ENCODE measurements at places on chromosomes 6 and 20.

DNA sequence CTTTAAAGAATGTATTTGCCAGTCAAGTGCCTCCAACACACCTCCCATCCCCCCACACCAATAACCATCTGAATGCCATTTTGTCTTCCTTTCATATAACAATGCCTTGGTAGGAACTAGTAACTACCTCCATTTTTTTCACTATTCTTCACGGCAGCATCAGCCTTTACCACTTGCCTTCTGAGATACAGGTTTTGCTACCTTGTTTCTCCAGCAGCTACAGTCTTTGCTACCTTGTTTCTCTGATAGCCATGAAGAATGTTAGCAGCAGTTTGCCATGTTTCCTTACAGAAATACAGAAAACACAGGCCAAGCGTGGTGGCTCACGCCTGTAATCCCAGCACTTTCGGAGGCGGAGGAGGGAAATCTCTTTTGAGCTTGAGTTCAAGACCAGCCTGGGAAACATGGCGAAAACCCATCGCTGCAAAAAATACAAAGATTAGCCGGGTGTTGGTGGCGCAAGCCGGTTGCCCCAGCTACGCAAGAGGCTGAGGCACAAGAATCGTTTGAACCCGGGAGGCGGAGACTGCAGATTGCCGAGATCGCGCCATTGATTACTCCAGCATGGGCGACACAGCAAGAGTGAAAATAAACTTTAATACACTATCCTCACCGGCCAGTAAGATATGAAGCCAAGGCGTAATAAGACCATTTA is 100.9 kb downstream of the HFE start:
- DNase-seq, result peak; percentile 49

GRCh38 chr20:23228912-23229311 is 121.7 kb upstream of the NXT1 start:
- no peak for DNase-seq

DNA sequence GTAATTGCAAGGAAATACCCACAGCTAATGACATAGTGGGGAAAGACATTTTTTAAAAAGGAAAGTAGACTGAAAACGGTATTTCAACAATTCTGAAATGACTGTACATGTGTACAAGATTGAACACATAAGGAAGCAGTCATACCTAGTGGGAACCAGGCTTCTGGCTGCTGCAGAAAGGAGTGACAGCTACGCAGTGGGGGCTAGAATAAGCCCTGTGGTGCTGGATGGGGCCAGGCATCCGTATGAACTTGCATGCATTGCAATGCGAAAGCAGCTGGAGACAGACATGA is 54.9 kb upstream of the GPR31 start:
- no peak for DNase-seq

DNA sequence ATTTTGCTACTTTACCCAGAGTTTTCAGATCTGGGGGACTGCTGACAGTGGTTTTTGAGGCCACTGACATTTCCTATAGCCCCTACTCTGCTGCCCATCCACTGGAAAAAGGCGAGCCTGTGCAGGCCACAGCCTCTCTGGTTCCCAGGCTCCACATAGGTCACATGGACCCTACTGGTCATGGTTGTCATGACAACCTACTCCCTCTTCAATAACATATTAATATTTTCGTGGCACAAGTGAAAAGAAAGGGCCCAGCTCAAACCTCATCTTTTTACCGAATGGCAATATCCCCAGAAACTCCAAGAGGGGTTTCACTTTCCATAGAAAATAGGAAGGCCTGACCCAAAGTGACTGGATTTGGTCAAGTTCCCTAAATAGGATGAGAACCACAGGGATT is 11.0 kb upstream of the FOXO3 start:
- DNase-seq, result no peak

DNA sequence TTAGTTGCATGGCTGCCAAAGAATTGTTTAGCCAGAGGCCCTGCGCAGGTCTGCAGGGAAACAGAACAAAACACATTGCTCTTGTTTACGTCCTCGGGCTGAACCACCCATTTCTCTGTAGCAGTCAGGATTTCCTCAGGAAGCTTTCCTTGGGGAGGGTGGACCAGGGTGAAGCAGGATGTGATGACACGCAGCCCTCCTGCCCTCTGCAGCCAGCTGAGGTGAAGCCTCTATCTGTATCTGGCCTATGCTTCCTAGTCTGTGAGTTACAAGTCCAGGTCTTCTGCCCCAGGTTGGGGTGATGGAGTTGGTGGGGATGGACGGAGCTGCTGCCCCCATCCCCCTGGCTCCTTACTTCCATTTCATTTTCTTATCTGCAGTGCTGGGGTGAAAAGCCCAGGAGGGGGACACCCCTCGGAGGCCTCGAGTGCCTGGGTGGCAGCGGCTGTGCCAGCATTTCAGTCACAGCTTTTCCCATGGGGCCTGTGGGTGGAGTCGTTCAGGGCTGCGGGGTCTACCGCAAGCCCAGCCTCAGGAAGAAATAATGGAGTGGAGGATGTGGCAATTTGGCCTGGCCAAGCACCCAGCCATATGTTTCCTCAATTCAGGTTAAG is 24.9 kb downstream of the SASH1 start:
- no peak for DNase-seq

GRCh38 chr6:123564361-123564760 is 72.4 kb downstream of the TRDN start:
- no peak for DNase-seq

GRCh38 chr20:51666126-51666525 is 102.1 kb downstream of the ATP9A start:
- DNase-seq, result no peak

- DNase-seq, result no peak
These were observed 897.4 kb upstream of the CITED2 start for GRCh38 chr6:140271759-140272377.

DNA sequence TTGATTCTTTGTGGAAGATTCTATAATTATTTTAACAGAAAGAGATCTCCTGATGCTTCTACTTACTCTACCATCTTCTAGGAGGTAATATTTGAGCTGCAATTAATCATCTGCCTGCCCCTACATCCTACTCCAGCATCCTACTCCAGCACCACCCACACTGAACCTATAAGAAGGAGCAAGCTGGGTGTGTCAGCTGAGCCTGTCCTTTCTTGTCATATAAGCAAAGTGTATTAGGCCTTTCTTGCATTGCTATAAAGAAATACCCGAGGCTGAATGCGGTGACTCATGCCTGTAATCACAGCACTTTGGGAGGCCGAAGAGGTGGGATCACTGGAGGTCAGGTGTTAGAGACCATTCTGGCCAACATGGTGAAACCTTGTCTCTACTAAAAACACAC is 84.2 kb upstream of the ARG1 start:
- no peak for DNase-seq

GRCh38 chr6:113763876-113764275 is 93.3 kb upstream of the MARCKS start:
- no peak for DNase-seq

DNA sequence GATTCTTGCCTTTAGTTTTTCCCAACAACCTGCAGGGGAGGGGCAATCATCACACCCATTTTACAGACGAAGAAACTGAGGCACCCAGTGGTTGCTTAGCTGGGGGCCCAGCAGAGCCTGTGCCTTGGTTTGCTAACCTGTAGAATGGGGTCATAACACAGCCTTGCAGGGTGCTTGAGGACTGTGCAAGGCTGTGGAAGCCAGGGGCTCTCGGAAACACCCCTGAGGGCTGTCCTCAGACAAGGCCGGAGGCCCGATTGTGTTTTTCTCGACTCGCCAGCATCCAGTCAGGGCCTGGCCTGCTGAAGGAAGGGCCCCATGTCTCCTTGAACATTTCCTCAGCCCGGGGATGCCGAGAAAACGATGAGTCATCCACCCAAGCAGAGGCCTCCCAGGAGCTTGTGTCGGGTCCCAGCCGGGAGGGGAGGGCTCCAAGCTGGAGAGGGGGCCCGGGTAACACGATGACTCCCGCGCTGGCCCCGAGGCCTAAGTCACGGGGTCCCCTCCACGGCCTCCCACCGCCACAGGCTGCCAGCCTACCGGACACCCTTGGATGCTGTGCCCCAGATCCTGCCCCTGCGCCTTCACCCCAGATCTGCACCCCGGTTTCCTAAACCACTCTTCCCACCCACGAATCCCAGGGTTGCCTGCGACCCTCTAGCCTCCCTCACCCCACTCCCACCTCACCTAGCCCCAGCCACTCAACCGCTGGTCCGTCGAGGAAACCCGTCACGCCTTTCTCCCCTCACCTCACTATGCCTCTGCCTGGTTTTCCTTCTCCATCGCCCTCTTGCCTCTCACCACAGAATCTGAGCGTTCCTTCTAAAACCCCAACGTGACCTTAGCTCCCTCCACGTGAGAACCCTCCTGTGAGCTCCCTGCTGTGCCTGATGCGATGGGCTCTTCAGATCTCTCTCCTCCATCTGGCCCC is 10.6 kb downstream of the NOL4L start:
- DNase-seq, result peak; percentile 42

DNA sequence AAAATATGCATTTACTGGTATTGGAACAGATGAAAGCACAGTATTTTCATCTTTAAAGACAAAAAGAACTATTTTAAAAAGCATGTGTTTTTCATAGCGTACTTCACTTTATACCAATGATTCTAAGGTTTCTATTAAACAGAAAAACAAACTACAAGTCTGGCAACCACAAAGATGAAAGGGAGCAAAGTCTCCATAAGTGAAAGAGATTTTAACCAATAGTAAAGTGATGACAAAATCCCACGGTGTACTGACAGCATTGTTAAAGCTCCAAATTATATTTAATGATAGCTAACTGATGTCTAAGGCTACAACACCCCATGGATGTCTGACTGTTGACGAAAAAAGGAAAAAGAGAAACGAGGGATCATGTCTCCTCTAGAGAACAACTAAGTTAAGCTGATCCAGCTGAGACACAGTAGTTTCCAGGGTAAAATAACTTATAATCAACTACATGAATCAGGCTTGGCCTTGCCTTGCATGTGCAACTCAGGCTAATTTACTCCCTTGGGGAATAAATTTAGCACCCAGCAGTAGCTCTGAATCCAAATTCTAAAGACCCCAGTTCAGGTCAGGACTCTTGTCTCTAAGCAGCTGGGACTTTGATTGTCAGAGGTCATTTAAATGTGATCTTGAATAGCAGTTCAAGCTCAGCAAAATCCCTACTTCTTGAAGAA is 56.0 kb upstream of the TAB2 start:
- DNase-seq, result peak; percentile 48

DNA sequence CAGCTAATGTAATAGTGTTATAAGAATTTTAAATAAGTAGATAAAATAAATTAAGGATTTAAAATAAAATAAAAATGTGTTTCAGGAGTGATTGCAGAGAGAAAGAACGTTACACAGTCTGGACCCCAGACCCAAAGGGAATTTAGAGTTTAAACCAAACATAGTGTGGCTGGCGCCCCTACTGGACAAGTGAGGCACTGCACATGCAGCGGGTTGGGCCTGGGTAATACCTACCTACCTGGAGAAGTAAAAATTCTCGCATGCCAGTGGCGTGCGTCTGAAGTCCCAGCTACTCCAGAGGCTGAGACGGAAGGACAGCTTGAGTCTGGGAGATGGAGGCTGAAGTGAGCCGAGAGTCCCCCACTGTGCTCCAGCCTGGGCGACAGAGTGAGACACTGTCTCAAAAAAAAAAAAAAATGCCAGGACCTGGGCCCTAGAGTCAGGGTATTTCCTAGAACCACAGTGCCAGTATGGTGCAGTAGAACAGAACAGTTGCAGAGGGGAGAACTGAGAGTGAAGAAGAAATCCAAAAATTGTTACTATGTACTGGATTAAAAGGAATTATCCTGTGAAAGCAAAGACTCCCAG is 71.4 kb upstream of the TCF21 start:
- DNase-seq, result peak; percentile 21

- DNase-seq, result no peak
These were observed 149.4 kb downstream of the SMOC2 start for GRCh38 chr6:168590406-168590805.

GRCh38 chr6:135555550-135555949 is 58.0 kb upstream of the AHI1 start:
- no peak for DNase-seq

DNA sequence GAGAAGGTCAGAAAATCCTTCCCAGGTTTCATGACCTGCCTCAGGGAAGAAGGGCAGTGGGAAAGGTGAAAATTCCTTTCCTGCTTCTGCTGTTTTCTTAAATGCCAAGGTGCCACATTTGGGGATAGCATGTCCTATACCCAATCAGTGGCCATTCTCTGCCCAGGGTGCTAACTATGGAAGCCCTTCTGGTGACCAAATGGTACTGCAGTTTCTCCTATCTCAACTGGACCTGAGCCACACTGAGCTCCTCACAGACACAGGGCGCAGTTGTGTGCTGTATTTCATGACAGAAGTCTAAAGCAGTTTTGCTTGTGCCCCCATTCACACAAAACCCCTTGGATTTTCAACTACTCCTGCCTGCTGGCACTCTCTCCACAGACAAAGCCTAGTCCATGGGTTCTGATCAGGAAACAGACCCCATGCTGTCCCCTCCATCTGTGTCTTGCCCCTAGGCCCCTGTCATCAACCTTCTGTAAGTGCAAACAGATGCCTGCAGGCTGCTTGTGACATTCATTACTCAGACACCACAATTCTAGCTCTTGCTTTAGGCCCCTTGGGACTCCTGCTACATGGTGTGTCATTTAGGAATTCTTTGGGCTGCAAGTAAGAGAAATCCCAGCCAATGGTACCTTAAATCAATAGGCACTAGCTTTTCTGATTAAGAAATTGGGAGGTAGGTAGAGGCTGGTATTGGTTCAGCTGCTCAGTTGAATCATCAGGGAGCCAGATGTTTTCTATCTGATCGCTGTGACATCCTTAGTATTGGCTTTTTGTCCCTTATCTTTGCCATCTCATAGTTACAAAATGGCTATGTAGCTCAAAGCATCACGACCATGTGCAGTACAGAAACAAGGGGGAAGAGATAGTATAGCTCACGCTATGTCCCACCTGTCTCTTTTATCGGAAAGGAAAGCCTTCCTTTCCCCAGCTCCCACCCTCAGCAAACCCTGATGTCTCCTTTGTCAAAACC is 147.8 kb downstream of the CD83 start:
- DNase-seq, result no peak

DNA sequence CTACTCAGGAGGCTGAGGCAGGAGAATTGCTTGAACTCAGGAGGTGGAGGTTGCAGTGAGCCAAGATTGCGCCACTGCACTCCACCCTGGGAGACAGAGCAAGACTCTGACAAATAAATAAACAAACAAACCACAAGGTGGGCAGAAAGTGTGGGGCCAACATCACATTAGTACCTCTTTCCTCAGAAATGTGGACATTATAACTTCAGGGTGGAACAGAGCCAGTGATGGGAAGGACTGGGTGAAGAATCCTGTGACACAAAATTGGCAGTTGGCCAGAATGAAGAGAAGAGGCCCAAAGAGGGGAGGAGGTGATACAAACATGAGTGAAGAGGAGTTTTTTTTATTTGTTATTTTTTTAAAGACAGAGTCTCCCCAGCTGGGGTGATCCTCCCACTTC is 50.6 kb downstream of the NUP153 start:
- DNase-seq, result no peak

GRCh38 chr6:56820060-56820459 is 134.8 kb upstream of the BEND6 start:
- no peak for DNase-seq

- no peak for DNase-seq
These were observed 15.5 kb upstream of the RNF144B start for GRCh38 chr6:18371656-18372055.
